Stimulated activated CD4-positive, alpha-beta T cell treated with anti-CD3 and anti-CD28 coated beads, Interleukin-15, amount 100 ng/mL, for 1 hour (primary cell): ENCODE measurements at places on chromosomes 13 and 19.

DNA sequence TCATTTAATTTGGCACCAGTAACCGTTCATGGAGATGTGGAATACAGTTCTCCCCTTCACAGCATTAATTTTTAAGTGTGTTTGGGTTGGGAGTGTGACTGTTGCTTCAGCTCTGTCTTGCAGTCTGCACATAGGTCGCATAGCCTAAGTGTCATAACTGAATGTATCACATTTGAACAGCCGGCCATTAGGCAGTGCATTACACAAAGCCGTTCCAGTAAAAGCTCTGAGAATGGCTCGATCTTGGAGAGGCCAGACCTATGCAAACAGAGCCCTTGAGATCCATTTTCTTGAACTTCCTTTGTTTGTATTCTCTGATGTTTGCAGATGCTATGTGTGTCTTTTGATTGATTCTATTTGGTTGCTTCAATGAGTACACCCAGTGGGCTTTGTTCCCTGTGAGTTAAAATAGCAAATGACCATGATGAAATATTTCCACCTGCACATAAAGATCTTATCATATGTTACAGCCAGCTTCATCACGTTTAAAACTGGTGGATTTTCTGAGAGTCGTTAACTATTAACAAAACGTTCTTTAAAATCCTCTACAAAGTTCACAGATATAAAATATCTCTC, 1104.9 kb upstream of the SLC10A2 start:
- no peak for DNase-seq

DNA sequence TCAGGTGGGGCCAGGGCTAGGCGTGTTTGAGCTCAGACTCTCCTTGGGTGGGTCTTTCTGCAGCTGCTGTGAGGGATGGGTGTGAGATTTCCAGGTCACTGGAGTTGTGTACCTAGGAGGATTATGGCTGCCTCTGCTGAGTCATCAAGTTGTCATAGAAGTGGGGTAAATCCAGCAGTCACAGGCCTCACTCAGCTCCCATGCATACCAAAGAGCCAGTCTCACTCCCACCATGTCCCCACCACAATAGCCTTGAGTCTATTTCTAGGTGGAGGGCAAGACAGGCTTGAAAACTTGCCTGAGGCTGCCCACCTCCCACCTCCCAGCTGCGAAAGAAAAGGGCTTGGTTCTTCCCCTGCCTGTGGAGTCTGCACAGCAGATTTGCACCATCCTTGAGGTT, 194.0 kb upstream of the PCDH17 start:
- no peak for DNase-seq

GRCh38 chr13:105410602-105411001, 1124.9 kb downstream of the EFNB2 start:
- no peak for DNase-seq

GRCh38 chr19:49689133-49690078, at the start of gene ADM5:
Gene ADM5, plus strand, starts transcription at chr19:49689594. Its CDS starts 244 bp downstream, at chr19:49689838.
- no peak for DNase-seq
